Lung (tissue), 17 donors: ENCODE measurements at places on chromosomes 3 and 15.
A peak's percentile ranks its signal among the peaks of the same experiment; 100 is the strongest.

DNA sequence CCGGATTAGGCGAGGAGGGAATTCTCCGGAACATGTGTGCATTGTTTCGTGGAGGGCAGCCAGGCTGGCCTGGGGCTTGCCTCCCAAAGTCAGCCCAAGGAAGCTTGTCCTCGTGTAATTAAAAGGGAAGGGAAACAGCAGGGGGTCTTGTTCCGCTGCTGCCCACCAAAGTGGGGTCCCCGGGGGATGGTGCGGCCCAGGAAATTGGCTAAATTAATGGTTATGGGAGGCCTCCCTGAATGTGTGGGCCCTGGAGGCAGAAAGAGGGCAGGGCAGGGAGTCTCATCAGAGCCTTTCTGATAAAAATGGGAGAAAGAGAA lies 118.1 kb downstream of the OPA1 start:
- no peak for DNase-seq

- no peak for DNase-seq
These were observed 1061.9 kb downstream of the FHIT start for GRCh38 chr3:60189304-60189703.

DNA sequence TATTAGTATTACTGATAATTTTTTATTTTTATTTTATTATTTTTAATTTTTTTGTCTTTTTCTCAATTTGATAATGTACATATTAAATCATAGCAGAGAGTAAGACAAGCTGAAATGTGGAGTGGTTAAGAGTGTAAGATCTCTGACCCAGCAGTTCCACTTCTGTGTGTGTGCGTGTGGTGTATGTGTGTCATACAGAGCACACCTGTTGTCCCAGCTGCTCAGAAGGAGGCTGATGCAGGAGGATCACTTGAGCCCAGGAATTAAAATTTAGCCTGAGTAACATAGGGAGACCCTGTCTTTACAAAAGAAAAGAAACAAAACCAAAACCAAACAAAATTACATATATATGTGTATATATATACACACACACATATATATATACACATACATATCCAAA lies 1.4 kb upstream of the CIDEC start:
- no peak for DNase-seq

GRCh38 chr15:64247906-64248541 lies 85.2 kb upstream of the PPIB start:
- DNase-seq = peak; percentile 12

DNA sequence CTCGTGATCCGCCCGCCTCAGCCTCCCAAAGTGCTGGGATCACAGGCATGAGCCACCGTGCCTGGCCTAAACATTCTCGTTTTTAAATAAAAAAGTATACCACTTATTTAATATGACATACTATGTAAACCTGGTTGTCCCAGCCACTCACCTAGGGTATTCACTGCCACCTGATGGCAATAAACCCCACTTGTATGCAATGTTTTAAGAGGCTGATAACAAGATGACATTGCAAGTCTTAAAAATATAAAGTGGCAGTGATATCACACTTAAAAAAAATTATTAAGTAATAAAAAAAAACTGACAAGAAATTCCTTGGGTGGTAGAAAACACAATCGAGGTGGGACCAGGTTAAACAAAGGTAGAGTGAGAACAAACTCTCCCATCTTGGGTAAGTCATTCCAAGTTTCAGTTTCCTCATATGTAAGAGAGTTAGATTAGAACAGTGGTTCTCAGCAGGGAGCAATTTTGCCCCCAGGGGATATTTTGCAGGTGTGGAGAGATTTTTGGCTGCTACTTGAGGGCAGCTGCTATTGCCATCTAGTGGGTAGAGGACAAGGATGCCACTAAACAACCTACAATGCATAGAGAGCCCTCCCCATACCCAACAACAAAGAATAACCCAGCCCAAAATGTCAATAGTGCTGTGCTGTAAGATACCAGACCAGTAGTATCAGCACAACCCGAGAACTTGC lies 14.5 kb downstream of the ARF4 start:
- no peak for DNase-seq

DNA sequence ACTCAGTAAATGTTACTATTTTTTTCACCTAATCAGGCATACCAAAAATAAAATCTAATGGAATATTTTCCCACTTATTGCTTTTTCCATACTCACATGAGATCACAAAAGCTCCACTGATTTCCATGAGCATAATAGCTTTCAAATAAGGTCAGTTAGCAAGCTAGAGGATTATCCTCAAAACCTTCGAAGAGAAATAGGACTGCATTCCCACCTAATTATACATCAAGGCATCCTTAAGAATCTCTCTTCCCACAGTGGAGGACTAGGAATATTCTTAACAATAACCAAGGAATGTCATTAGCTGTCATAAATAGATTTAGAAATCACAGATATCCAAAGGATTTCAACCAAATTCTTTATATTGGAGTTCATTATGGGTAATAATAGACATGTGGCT lies 127.9 kb upstream of the STT3B start:
- no peak for DNase-seq
